HTR-8/SVneo (cell line): ENCODE measurements at places on chromosomes 4 and X.

DNA sequence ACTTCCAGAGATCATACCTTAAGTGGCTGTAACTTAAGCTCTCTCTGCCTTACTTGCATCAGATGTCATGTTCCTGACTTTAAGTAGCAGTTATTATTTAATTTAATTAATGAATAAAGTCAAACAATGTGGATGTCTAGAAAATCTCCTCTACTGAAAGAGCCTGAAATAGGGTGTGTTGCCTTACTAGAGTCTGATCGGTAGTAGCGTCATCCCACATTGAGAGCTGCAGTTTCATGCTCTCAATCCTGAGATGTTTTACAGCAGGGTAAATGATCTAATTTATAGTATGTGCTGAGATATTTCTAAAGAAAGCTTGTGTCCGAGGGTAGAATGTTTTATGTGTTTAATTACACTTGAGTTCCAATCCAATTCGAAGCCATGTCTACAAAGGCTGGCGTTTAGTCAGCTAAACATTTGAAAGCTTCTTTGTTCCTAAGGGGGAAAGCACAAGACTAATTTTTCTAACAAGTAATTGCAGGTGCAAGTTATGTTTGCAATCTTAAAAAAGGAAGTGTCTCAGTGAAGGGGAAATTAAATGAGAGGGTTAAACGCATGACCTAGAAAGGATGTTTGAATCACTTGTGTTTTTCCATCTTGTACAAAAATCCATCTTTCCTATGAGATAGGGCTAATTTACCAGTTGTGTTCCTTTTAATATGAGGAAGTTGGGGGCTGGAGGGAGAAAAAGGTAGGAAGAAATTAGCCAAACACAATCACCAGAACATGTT lies 391.0 kb upstream of the MAGEB2 start:
- no peak for DNase-seq

DNA sequence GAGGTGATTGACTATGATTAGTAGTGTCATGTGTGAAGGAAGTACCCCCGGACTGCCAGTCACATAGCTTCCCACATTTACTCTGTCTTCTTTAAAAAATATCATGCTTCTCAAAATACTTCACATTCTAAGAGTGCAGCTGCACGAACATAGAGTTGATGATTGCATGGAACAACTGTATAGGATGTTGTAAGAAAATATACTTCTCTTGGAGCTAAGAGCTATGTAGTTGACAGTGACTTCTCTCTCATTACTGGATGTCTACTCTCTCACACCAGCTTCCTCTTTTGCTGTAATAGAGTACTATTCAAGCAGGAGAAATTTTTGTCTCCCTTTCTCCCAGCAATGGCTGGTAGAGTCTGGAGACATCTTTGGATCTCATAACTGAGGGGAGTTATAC lies 99.4 kb upstream of the PUDP start:
- DNase-seq = no peak

- no peak for DNase-seq
Measured at GRCh38 chr4:23279377-23279986, 586.7 kb downstream of the GBA3 start.

- DNase-seq = no peak
Measured at GRCh38 chrX:150569155-150569477, 695 bp downstream of the MTM1 start.

- DNase-seq = no peak
Measured at GRCh38 chr4:171007618-171008390, 805.4 kb upstream of the GALNTL6 start.

DNA sequence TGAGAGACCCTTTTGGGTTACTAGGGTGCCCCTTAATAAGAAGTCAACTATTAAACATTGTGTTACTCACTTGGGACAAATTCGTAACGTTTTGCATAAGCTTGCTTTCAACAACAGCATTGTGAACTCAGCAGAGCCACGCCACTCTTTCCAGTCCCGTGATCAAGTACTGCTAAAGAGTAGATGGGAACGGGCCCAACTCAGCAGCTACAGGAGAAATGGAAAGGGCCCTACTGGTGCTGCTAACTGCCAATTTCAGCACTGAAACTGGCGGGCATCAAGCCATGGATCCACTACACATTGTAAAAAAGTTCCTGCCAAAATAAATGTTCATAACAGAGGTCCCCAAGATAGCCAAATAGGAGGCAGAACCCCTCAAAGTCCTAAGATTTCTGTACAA lies 19.0 kb upstream of the DHX15 start:
- no peak for DNase-seq

- no peak for DNase-seq
Measured at GRCh38 chrX:40062525-40063155, 35.1 kb downstream of the BCOR start.

DNA sequence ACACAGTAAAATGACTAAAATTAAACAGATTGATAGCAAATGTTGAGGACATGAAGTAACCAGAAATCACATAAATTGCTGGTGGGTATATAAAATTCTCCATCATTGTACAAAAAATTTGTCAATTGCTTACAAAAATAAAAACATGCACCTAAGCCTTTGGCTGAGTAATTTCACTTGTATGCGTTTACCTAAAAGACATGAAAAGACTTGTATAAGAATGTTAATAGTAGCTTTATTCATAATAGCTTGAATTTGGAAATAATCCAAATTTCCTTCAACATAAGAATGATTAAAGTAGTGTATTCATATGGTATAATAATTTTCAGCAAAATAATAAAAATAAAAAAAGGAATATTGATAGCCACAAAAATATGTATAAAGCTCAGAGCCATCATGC lies 37.7 kb downstream of the PDHA2 start:
- no peak for DNase-seq

DNA sequence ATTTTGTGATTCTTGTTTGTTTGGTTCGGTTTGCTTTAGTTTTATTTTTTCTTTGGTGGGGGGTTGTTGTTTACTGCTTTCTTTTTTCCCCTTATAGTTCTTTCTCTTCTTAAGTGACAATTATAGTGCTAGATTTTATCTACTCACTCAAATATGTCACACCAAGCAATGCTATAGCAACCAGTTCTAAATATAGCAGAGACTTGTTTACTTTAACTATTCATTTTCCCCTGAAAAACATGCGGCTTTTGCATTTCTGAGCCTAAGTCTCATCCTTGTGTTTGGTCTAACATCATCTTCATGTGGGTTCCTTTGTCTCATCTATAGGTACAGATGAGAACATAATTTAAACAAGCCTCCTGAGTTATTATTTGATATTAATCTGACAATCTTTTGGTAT lies 676.6 kb downstream of the FAT4 start:
- DNase-seq = no peak

GRCh38 chr4:182019148-182019652 lies 224.0 kb upstream of the TENM3 start:
- DNase-seq = no peak

- DNase-seq = no peak
Measured at GRCh38 chrX:7704205-7704604, 138.8 kb upstream of the VCX start.

GRCh38 chr4:26052663-26053541 lies 138.9 kb downstream of the SMIM20 start:
- no peak for DNase-seq

DNA sequence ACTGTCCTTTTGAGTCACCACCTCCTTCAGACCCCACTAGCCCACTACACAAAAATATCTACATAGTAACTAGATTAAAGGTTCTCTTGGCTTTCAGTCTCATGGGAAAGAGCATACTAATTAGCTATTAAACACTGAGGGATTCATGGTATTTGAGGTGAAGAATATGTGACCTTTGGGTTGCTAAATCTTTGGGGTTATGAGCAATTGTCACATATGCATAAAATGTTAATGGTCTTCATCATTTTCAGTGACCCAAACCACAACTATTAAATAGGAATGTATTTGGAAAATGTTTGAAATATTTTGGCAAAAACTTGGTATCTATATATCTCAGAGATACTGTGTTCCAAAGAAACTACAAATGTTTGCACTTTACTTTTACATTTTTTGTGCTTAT lies 365.1 kb downstream of the MAGEB5 start:
- DNase-seq = no peak
